ENCODE measurements at places on chromosomes 2 and 18. TPM values are rescaled to one million over a fixed set of nuclear protein-coding genes. Genes with fewer than 3 reads are reported as not detected.

- ATAC-seq = peak; percentile 87
Measured at GRCh38 chr2:161990741-161991140, 83.3 kb downstream of the DPP4 start.

DNA sequence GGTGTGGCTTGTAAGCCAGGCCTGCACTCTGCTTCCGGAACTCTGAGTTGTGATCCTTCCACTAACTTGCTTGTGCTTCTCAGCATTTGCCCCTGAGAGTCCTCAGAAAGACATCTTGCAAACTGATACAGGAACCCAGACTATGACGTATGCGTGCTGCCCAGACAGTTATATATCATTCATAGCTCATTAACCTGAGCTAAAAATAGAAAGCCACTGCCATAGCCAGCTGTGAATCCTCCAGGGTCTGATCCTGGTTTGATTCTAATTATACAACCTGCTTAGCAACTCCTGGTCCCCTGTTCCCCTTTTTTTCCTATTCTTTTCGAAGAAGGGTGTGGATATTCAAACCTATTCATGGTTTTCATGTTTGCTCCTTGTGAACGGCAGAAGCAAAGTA is 63.7 kb downstream of the MARCHF4 start:
- peak; percentile 100 for ATAC-seq

- ATAC-seq = no peak
Measured at GRCh38 chr2:178333851-178334250, 117.1 kb downstream of the PRKRA start.

DNA sequence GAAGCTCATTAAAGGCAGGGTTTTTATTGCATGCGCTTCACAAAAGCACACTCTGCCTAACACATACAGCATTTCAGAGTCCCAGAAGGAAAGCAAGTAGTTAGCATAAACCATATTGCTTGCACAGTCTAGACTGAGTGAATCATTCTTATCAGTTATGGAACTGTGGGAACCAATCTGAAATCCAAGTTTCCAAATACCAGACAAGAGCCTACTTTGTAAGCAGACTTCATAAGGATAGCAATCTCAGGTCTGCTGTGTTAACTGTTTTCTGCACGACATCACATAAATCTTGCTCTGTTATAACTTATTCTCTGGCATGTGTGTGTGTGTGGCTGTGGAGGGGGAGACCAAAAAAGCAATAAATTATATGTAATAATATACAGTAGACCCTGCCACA is 608.1 kb upstream of the REG3G start:
- ATAC-seq = peak; percentile 95

Gene SLC5A6
- total RNA-seq = 27.4 TPM

- peak; percentile 42 for ATAC-seq
Measured at GRCh38 chr2:110783196-110783873, 51.0 kb downstream of the ACOXL start.

Gene TLX2
- 0.06 TPM for total RNA-seq

GRCh38 chr2:101781326-101781725 is 83.8 kb downstream of the MAP4K4 start:
- ATAC-seq = no peak
